Aorta (tissue), 5 donors: ENCODE measurements at places on chromosomes 5 and 9.

DNA sequence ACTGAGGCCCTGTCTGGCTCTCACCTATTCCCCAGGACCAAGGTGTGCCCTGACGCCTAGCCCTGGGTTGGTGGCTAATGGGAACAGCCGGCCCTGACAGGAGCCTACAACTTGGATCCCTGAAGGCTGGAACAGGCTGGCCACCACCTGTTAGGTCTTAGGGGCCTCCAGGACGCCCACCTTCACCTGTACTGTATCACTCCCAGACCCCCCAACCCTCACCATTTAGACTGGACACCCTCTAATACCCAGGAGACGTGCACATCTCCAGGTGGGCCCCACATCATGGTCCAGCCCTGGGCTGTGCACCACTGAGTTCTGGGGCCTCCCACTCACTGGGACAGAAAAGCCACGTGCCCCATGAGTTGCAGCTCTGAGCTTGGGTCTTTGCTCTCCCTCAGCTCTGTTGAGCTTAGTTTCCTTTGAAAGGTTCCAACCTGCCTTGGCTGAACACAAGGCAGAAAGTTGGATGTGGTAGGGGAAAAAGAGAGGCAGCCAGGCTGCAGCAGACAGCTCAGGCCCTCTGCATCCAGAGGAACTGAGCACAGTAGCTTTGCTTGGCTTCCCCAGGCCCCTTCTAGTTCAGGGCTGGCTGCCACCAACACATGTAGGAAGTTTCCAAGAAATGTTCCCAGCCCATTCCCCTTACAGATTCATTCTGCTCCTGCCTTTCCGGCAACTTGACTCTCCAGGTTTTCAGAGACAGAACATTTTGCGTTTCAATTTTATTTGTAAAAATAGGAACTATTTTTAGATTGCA lies 116.8 kb upstream of the TBC1D2 start:
- no peak for DNase-seq

GRCh38 chr9:121564504-121565260 lies 65.0 kb upstream of the GGTA1 start:
- no peak for DNase-seq

- no peak for DNase-seq
These were observed 119.7 kb upstream of the ELL2 start for GRCh38 chr5:96081276-96081858.

DNA sequence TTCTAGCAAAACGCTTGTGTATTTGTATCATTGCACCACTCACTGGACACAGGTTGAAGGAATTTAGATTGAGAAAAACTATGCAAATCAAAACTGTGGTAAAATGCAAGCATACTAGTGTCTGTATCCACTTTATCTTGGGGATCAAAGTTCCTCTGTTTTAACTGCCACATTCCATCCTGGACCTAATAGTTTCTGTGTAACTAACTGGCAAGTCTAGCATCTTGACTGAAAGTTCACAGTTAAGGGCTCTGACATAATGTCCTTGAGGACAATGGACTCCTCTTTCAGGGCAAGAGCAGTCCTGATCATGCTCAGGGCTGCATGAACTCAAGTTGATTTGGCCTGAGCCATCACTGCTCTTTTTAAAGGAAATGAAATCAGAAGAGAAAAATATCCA lies 30.7 kb downstream of the NFIB start:
- DNase-seq: no peak

- no peak for DNase-seq
These were observed 86.8 kb upstream of the MEGF10 start for GRCh38 chr5:127203818-127204217.

DNA sequence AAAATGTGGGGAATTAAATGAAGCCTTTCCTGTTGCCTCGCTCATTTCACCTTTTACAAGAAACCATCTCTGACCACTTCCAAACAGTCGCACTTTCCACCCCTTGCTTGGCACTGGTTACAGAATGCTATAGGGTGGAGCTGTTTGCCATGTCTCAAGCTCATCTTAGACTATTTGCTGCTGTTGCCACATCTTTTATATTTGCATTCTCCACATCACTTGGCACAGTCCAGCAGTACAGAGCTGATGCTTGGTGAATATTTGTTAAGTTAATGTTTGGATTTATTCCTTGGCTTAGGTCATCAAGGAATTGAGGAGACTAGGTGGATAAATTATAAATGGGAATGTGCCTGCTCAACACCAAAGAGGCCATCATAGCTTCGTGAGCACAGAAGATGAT lies 53.2 kb downstream of the GNA14 start:
- DNase-seq: no peak

DNA sequence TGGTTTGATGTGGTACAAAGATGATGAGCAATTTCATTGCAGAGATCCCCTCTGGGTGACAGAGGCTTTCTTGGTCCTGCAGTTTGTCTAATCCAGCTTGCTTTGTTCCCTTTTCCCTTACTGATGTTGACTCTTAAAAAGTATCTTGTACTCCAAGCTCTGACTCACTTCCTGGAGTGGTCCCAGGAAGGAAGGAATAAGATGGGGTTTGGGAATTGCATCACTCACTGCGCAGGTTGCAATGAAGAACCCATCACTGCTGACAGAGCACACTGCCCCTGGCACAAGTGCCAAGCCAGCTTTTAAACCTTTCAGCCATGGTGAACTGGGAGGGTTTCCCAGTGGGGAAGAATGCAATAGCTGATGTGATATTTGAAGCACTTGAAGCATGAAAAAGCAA lies 662.2 kb upstream of the CTNND2 start:
- no peak for DNase-seq

DNA sequence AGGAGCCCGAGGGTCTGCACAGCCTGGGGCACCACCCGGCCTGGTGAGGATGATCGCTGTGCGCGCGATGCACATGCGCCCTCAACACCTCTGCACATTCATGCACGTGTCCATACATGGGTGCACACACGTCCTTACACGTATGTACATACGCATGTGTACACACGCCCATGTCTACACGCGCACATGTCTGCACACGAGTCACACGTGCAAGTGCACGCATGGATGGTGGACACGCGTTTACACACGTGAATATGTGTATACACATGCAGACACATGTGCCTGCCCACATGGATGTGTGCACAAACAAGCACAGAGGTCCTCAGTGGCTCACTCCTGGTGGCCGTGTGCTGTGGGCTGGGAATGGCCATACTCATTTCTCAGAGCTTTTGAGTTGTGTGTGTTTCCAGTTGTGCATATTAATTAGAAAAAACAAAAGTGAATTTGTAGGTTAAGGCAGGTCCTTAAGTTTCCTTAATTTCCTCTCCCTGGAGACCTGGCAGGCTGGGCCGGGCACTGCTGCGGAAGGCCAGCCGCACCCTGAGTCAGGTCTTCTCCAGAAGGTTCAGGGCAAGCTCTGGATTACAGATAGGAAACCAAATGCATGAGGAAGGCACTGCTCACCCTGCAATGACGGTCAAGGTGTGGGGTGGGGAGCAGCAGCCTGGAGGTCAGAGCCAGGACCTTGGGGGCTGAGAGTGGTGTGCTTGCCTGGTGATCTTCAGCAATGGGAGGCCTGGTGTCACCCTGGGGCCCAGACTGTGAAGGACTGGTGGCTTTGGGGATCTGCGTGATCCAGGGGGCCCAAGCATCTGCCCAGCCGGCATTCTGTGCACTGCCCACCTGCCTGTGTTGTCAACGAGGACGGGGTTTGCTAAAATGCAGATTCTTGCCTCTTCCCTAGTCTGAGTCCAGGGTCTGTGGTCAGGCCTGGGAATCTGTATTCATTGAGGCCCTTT lies 1.3 kb upstream of the RNU6ATAC start:
- DNase-seq: peak; percentile 67

DNA sequence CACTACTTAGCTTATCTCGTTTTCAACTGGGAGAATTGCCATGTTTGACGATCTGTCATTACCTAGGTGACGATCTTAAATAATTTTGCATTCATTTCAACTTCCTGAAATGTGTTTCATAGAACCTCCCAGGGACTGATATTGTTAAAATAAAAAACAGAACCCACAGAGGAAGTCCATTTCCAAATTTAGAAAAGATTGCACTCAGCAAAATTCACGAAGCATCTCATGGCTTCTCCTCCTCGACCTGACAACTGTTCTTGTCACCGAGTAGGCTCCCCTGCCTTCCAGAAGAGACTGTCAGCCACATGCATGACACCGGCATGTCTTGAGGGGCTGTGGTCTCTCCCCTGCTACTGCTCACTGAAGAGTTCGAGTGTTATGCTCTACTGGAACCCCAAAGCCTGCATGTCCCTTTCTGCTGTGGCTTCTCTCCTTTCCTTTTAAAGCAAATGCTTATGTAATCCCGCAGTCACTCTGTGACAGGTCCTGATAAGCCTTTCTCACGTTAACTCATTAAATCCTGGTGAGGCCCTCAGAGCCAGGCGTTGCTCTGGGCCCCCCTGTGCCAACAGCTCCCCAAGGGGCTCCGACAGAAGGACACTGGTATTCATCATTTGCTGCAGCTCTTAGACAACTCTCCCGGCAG lies 26.8 kb upstream of the ANKRD33B start:
- DNase-seq: no peak

- DNase-seq: no peak
These were observed 23.7 kb upstream of the NR3C1 start for GRCh38 chr5:143427122-143427735.

DNA sequence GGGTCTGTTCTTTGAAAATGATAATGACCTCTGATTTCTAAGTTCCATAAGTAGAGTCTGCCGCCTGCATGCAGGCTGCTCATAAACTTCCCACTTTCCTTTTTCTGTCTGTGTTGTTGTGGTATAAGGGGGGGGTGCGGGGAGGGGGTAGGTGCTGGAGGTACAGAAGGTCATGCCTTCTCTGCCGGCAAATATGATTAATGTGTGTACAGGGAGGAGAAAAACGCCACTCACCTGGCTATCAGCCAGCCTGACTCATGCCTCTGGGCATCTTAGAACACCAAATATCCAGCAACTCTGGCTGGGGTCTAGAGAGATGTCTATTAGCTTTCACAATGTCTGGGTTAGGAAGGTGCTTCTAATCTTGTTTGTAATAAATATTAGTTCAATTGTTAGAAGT lies 128.3 kb downstream of the EFNA5 start:
- DNase-seq: peak; percentile 93

DNA sequence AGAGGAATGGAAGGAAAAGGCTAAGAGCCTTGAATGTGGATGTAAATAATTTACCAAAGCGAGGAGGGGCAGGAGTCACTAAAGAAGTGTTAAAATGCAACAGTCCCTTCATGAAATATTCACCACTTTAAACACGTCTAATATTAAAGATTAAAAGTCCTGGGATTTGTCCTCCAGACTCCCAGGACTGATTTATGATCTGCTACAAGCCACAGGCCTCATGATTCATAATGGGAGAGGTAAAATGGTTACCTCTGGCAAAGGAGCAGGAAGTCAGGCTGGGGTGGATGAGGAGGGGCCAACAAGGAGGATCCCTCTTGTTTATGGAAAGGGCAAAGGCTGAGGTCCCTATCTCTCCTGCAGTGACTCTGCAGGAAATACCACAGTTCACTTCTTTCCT lies 292.4 kb downstream of the TRIM32 start:
- no peak for DNase-seq

DNA sequence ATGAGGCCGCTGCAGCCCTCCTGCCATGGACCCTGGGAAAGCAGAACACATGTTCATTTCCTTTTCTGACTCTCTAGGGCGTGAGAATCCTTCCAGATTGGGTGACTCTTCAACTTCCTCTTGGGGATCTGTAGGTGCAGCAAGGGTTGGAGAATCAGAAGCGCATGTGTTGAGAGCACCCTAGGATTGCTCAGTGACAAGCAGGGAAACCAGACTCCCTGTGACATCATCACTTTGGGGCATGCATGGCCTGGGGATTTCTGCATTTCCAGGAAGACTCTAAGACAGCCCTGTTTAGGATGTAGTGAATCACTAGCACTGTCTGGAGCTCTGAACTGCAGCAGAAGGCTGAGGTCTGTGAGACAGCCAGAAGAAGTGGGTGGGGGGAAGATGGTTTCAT lies 15.1 kb upstream of the LCP2 start:
- DNase-seq: no peak

DNA sequence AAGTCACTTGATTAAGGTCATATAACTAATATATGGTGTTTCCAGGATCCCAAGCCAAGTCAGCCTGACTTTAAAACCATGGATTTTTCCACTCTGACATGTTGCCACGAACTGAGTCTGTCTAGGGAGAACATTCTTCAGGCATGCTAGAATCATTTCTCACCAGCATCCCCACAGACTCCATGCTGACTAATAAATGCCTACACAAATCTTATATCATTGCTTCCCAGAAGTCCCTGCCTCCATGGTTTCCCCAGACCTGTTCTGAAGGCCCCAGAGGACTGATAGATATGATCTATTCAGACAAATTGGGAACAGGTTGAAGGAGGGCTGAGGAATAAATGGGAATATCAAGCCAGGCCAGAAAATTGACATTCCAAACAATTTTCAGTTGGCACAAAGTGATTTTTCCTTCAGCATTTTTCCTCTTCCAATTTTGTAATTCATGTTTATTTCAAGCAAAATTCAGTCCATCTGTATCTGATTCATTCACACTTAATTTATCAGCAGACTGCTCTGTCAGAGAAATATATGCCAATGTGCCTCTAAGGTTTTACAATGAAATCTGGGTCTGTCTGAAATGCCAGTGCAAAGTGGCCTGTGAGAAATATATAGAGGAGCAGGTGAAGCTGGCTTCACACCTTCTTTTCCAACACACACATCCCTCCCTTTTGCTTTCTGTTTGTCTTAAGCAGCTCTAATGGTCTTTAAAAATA lies 413.6 kb upstream of the TNC start:
- no peak for DNase-seq

GRCh38 chr5:69368458-69369339 lies 621 bp downstream of the AK6 start:
- no peak for DNase-seq

DNA sequence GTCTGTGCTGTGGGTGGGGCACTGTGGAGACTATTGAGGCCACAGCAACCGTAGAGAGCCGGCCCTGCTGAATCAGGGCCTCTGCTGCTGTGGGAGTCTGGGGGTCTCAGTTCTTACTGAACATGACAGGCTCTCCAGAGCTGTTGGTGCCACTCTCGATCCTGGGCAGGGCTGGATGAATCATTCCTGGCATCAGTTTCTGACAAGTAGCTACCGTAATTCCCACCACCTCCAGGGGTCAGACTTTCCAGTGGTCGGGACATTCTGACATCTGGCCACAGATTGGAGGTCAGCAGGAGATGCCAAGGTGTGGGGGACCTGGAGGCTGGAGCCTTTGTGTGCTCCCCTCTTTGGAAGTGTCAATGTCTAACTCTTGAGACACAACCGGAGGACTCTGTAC lies 188.4 kb downstream of the IRX2 start:
- DNase-seq: no peak

DNA sequence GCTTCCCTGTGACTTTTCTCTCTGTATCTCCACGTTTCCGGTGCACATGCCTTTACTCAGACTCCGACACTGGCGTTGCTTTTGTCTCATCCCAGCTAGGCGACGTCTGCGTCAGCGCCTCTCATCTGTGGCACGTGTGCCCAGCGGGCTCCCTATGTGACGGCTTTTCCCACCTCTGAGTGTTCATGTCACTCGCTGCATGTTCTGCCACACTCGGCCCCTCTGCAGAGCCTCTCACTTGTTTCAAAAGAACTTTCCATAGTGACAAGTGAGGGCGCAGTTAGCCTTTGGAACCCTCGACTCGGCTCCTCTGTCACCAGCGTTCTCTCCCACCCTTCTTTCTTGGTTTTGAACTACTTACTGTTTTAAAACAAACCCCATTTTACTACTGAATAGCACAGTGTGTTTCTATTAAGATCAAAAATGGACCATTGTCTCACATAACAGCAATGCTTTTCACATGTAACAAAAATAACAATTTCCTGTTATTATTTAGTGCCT lies 113.4 kb upstream of the CACNA1B start:
- DNase-seq: no peak
